ENCODE measurements at places on chromosomes 7 and 10.

DNA sequence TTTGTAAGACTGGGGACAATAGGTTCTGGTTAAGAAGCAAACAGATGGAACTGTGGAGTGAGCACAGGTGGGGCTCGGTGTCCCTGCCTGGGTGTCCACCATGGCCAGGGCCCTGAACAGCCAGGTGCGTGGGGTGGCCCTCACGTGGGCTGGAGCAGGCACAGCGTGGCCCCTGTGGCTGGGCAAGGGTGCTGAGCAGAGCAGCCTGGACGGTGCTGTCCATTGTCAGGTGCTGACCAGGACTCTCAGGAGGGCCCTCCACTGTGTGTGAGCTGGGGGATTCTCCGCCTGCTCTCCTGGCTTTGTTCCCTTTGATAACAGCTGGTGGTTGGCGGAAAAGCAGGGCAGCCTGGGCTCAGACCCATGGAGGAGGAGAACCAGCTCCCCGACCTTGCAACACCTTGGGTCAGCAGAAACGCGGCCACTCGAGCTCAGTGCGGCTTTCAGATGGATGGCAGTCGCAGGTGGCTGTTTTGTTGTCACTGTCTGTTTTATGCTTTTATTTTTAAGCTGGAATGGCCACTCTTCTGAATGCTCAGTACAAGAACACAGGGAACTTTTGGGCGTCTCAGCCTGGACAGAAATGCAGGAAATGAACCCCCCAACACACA is 273.9 kb upstream of the ADARB2 start:
- DNase-seq = no peak

GRCh38 chr7:149422914-149423301 is 38.0 kb downstream of the ZNF777 start:
- no peak for DNase-seq

DNA sequence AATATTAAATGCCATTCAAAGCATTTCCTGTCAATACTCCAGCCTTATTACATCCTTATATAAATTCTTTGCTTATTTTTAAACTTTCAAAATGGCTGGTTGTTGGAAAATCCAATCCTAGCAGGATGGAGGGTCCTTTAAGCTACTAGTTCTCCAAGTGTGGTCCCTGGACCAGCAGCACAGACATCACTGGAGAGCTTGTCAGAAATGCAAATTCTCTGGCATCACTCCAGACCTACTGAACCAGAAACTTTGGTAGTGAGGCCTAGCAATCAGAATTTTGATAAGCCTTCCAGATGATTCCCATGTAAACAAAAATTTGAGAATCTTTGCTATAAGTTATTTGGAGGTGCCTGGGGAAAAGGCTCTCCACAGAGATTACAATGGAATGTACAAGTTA is 43.8 kb downstream of the CALCR start:
- DNase-seq = no peak

- no peak for DNase-seq
Observed at GRCh38 chr7:76330673-76331072, 28.1 kb downstream of the YWHAG start.

- DNase-seq = no peak
Observed at GRCh38 chr10:95309958-95310357, 19.2 kb upstream of the PDLIM1 start.

DNA sequence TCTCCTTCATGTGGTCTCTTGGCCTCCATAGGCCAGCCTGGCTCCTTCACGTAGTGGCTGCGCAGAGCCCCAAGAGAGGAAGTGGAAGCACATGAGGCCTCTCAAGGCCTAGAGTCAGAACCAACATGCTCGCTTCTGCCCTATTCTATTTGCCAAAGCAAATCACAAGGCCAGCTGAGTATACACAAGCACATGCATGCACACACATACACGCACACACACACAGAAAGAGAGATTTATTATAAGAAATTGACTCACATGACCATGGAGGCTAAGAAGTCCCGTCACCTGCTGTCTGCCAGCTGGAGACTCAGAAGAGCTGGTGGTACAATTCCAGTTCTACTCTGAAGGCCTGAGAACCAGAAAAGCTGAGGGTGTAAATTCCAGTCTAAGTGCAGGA is 64.3 kb upstream of the NRP1 start:
- DNase-seq = no peak
